ENCODE measurements at places on chromosomes 1 and 21.

GRCh38 chr1:204377800-204378668 is 18.3 kb upstream of the PLEKHA6 start:
- peak; percentile 70 for DNase-seq

GRCh38 chr1:202702088-202702487 is 8.2 kb downstream of the SYT2 start:
- DNase-seq = no peak

GRCh38 chr1:219566951-219567947 is 45.7 kb downstream of the ZC3H11B start:
- peak; percentile 55 for DNase-seq

DNA sequence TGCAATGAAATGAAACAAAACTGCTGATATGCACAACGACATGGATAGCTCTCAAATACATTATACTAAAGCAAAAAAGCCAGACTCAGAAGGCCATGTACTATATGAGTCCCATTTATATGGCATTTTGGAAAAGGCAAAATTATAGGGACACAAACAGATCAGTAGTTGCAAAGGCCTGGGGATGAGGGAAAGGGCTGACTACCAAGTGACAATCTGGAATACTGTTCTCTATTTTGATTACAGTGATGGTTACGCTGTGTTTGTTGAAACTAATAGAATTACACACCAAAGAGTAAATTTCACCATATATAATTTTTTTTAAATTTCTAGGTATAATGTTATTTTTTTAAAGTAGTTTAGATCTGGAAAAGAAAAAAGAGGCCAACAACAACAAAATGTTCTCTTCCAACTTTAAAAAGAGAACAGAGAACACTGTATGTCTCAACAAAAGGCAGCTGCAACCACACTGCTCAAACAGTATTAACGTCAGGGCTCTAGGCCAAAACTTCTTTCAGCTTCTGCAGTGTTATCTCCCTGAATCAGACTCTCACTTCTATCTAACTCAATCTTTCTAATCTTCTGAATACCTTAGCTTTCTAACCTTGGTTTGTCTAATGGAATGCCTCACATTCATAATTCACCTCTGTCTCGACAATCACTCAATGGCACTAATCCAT is 75.8 kb downstream of the FOXJ3 start:
- DNase-seq = peak; percentile 89

- no peak for DNase-seq
Measured at GRCh38 chr1:77168358-77168757, 50.9 kb downstream of the PIGK start.

DNA sequence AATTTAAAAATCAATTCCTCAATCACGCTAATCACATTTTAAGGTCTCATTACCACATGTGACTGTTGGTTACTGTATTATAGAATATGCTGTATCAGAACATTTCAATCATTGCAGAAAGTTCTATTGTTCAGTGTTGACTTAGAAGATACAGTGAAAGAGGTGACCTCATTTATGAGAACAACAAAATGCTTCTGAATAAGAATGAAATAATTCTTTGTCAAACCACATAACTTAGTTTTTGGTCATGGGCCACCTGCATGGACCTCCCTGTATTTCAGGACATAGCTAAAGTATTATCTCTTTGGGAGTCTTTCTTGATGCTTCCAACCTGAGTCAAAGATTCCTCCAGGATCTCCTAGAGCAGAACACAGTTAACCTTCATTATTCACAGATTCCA is 22.3 kb downstream of the MFSD2A start:
- DNase-seq = peak; percentile 94

DNA sequence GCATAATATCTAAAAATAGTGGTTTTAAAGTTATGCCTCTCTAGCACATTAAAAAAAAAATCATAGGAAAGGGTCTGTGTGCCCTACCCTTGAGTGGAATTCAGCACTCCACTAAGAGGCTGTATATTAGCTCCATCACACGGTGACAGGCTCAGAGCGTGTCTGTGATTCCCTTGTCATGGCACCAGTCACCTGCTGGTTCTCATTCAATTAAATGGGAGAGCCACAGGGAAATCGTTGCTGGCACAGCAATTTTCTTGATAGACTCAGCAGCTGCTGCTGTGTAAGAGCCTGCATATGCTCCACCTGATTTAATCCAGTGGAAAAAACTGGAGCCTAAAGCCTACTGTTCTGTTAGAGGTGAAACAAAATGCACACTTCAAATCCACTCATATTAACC is 9.5 kb downstream of the ATP6V1G3 start:
- DNase-seq = no peak

GRCh38 chr1:31605908-31606427 is 11.5 kb upstream of the HCRTR1 start:
- DNase-seq = peak; percentile 67

GRCh38 chr1:183723571-183723970 is 70.5 kb upstream of the APOBEC4 start:
- DNase-seq = no peak

- DNase-seq = no peak
Measured at GRCh38 chr1:68506386-68506785, 9.5 kb upstream of the DEPDC1 start.

DNA sequence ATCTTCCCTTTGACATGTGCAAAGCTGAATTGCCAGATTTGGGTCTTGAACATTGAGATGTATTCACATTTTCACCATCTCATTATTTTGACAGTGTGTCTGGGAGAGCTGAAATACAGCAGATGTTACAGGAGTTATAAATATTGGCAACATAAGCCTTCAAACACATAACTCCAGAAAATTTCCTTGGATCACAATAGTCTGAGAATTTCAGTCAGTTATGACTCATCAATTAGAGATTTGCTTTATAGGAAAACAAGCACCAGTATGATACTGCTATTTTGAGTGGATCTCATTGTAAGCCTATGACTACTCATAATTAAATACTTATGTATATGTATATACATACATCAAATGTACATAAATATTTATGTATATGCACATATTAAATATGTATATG is 1171.8 kb downstream of the AMY1C start:
- no peak for DNase-seq

- DNase-seq = no peak
Measured at GRCh38 chr1:78234496-78234895, 188.7 kb downstream of the GIPC2 start.

DNA sequence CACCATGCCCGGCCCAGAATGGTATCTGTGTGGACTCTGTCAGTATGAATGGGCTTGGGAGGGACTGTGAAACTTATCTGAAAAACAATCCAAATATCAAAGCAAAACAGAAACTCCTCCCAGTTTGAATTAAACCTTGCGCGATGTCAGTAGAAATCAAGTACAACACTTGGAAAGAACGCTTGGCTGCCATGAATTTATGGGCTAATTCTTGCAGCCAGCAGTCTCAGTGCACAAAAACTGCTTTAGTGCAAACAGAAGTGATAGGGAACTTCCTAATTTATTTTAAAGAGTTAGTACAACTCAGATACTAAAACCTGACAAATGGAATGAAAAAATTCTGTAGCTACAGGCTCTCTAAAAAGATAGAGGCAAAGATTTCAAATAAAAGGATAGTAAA is 8.5 kb downstream of the CLCA1 start:
- no peak for DNase-seq

GRCh38 chr1:2975466-2976179 is 45.6 kb upstream of the ACTRT2 start:
- DNase-seq = no peak

DNA sequence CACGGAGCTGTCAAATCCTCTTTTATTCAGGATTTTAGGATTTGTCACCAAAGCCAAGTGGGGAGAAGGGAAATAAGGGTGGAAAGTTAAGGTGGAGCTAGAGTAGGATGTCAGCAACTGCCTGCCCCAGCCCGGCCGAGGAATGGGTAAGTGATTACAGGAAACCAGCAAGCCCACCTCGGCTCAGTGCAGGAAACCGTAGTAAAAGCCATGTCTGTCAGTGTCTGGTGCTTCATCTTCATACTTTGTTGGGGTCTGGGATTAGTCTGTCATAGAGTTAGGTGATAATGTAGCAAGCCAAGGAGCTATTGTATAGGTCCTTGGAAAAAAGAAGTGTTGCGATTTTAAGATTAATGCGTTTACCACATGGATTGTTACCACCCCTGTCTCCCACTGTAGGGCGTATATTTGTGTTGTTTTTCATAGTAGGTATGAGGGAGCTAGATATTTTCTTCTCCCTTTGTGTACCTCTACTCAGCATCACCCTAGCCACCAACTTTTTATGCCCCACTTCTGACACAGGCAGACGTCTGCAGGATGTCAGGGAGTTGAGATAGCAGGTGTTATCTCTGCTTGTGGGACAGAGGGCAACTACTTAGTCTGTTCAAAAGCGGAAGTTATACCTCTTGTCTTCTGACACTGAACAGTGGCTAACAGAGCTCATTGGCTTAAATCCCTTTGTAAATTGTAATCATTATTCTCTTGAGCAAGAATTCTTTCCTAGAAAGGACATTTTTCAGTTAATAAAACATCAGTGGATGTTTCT is 253.7 kb downstream of the HHAT start:
- DNase-seq = no peak

GRCh38 chr1:50332941-50333594 is 90.2 kb downstream of the DMRTA2 start:
- DNase-seq = peak; percentile 36

Data from trophoblast cell (in vitro differentiated cells and primary cell).